ENCODE measurements at places on chromosomes 4 and X.

DNA sequence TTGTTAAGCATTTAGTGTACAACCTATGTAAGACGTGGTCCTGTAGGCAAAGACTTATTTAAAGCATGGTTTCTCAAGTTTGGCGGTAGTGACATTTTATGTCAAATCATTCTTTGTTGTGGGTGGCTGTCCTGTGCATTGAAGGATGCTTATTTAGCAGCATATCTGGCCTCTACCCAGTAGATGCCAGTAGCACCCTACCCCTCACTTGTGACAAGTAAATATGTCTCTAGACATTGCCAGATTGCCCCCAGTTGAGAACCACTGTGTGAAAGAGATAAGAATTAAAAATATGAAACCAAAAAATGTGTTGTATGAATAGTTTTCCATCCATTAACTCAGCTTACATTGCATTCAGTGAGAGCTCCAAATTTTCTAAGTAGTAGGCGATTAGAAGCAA is 25.5 kb downstream of the MMAA start:
- DNase-seq = no peak

DNA sequence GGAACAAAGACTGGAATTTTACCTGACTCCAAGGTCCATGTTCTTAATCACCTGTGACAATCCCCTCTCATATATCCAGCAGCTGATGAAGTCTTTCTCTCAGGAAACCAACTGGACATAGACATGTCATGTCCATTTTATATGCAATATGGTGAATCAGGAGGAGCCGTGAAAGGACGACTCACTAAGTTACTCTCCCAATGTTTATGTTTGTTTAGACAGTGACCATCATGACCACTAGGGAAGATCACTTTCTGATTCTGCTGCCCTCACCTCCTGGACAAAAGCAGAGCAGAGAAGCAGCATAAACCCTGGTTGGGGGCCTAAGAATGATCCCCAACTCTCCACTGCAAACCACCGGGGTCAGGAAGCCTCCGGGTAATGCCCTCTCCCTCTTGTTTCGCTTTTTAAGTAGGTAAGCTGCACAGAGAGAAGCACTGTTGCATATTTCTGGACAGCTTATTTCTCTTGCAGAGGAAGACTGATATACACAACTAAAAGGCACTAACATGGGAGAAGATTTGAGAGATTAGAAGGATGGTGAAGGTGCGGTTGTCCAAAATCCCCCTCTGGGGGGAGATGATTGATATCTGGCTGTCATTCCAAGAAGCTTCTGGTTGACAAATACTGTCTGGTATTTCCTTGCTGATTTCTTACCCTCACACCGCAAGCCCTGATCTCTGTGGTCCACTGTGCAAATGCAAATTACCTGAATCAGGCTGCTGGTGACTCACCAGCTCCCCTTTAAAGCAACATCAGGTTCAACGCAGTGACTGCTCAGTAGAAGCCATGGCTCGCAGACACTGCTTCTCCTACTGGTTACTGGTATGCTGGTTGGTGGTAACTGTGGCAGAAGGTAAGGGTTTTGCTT is at the start of gene ODAPH:
Gene ODAPH (plus strand): TSS at position 773 of the 871 bp plus-strand sequence. CDS start 17 bp downstream, at position 790.
- DNase-seq = no peak

GRCh38 chr4:168825975-168826374 is 184.1 kb downstream of the CBR4 start:
- DNase-seq = no peak

GRCh38 chr4:138857416-138857815 is 158.2 kb upstream of the NOCT start:
- no peak for DNase-seq

DNA sequence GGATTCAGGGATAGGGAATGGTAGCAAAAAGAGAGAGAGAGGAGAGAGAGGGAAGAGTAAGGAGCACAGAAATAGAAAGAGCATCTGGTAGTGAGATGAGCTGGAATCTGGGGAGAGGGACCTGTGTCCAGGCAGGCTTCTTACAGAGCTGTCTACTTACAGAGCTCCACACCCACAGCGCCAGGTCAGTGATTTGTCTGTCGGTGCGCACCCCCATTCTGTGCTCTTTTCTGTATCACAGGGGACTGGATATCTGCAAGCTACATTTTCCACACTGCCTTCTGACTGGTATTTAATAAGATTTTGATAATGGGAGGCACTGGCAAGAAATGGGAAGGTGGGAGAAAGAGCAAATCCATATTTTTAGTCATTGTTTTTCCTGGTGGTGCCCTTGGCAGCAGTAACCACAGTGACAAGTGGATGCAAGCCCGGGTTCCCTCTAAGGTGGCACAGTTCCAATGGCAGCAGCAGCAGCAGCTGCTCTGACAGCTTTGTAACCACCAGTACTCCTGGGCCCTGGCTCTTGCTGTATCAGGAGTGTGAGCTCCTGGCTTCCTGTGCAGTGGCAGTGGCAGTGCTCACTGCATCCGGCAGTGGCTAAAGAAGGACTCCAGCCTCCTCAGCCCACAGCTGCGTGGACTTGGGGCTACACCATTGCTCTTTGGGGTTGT is 300.5 kb downstream of the TRIML1 start:
- DNase-seq = no peak

DNA sequence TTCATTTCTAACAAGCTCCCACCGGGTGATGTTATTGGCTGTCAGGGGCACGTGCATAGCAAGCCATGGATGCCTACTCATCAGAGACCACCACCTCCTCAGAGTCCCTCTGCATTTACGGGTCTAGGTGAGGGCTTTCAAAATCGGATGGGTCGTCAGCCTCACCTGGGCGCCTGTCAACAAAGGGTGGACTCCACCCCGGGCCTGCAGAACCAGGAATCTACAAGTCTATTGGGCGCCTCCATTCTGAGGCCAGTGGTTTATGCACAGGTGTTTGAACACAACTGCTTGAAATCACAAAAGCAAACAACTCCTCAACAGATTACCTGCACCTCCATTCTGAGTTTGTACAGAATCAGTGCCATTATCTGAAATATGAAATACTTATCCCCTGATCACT is 318.9 kb downstream of the PTTG2 start:
- DNase-seq = no peak

- DNase-seq = no peak
Observed at GRCh38 chr4:25442863-25443307, 65.8 kb downstream of the ANAPC4 start.

GRCh38 chr4:135418353-135418752 is 1216.8 kb upstream of the PABPC4L start:
- DNase-seq = no peak

DNA sequence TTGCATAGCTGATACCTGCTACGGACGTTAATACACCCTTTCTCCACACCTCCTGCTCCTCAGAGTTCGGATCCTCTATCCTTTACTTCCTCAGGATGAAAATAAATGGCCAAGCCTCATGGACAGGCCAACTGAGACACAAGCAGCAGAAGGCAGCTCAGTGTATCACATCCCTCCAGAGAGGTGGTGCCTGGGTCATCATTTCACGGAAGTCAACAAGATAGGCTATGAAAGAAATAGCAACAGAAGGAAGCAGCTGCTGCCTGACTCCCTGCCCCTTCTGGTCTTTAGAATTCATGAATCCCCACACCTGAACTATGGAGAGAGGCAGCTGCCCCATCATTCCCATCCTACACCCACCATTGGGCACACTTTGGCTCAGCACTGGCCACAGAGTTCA is 267.1 kb upstream of the ETNPPL start:
- DNase-seq = no peak

DNA sequence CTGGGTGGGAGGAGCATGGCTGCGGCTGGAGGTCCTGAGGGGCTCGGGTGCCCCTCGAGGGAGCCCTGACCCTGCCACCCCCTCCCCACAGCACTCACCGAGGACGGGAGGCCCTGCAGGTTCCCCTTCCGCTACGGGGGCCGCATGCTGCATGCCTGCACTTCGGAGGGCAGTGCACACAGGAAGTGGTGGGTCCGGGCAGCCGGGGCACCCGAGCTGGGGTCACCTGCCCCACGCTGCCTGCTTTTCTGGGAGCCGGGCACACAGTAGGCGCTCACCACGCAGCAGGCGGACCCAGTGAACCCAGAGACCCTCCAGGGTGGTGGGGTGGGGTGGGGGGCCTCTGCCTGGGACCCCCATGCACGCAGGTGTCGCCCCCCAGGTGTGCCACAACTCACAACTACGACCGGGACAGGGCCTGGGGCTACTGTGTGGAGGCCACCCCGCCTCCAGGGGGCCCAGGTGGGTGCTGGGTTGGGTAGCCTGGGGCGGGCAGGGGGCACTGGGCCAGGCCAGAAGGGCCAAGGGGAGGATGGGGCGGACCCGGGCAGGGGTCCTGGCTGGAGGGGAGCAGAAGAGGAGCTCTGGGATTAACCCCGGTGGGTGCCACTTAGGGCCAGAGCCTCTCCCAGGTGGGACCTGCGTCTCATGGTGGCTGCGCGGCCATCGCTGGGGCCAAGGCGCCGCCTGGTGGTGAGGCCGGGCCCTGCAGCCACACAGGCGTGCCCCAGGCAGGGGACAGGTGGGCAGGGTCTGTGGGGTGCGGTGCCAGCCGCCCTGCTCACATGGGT is 1.4 kb downstream of the HGFAC start:
- peak; percentile 54 for DNase-seq

DNA sequence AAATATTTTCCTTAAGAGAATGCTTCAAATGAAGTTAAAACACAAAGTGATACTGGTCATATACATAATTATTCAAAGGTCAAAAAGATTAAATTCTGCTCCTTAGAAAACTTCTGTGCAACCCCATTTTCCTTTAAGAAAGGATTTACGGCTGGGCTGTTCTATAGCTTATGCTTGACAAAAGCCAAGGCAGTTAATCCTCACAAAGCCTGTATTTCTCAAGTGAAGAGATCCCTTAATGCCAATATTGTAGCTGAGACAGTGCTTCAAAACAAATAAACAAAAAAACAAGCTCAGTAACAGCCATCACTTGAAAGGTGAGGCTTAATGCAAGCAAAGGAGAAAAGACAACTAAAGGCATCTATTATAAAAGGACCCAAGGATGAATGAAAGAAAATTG is 42.5 kb downstream of the BTC start:
- no peak for DNase-seq

DNA sequence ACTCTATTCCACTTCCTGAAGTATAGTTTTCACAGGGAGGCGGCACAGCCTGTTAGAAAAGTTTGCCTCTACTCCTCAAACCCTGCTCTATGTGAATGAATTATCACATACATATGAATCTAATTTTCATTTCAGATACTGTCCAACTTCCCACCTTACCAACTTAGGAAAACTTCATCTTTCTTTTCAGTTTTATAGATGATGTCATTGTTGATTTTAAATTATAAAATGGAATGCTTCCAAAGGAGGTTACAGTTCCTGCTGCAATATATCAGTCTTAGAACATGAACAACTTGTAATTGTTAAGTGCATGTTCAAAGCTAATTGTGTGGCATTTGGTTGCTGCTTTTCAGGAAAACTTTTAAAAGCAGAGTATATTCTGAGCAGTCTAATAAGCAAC is 92.4 kb downstream of the NEUROG2 start:
- no peak for DNase-seq

DNA sequence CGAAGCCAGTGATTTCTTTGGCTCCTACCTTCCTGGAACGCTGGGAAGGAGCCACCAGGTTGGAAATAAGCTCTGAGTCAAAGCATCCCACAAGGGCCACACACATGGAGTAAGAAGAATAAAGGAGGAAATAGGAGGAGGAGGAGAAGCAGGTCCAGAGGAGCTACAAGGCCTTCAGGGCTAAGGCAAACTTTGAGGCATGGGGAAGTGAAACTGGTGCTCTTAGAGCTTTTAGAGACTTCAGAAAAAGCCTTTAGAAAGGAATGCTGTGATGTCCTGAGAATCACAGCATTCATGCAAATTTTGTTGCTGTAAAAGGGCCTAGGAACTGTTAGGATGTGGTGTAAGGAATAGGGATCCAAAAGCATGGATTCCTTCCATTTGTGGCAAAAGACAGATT is 135.9 kb upstream of the ARHGEF9 start:
- no peak for DNase-seq

GRCh38 chr4:144711700-144712456 is 65.9 kb downstream of the HHIP start:
- DNase-seq = no peak

- no peak for DNase-seq
Observed at GRCh38 chr4:140903522-140904475, 147.6 kb upstream of the TBC1D9 start.

GRCh38 chrX:107454302-107454701 is 4.8 kb downstream of the FRMPD3 start:
- DNase-seq = no peak

- no peak for DNase-seq
Observed at GRCh38 chr4:110629780-110630687, 7.2 kb upstream of the PITX2 start.
